CD4-positive, alpha-beta T cell treated with Interleukin-17A for 4 hours (primary cell): ENCODE measurements at places on chromosomes 4 and X.

GRCh38 chr4:120418146-120418545, 351.5 kb upstream of the MAD2L1 start:
- DNase-seq: no peak

- no peak for DNase-seq
Measured at GRCh38 chrX:16488959-16489358, 161.0 kb upstream of the S100G start.

DNA sequence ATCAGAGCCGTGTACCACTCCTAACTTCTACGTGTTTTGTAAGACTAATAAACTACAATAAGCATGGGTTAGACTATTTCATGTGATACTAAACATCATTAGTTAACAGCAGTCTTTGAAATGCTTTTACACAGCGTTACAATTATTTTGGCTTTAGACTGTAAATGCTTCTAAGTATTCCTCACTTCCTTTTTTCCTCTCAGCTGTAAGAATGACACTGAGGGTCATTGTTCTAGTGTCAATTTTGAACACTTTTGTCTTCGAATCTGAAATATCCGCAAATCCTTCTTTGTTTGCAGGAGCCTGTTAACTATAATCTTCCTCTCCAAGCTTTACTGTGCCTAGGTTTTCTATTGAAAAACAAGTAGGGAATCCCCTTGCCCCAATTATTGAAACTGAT, 1.5 kb downstream of the ABCE1 start:
- DNase-seq: no peak

- no peak for DNase-seq
Measured at GRCh38 chrX:13377550-13377934, 57.7 kb upstream of the ATXN3L start.

DNA sequence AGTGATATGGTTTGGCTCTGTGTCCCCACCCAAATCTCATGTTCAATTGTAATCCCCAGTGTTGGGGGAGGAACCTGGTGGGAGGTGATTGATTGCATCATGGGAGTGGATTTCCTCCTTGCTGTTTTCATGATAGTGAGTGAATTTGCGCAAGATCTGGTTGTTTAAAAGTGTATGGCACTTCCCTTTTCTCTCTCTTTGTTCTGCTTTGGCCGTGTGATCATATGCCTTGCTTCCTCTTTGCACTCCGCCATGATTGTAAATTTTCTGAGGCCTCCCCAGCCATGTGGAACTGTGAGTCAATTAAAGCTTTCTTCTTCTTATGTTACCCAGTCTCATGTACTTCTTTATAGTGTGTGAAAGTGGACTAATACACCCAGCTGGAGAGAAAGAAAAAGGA, 113.0 kb upstream of the AADAT start:
- DNase-seq: no peak

DNA sequence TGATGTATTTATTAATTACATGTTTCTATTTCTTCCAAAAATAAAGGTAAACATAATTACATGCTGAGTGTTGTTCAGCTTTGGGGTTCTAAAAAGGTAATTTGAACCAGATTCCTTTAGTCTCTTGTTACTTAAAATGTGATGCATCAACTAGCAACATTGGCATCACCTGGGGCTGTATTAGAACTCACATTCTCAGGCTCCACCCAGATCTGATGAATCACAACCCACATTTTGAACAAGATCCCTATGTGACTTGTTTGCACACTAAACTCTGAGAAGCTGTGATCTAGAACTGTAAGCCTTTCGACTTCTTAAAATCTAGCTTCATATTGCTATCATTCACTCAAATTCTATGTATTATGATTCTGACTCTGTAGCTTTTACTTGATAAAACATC, 23.0 kb upstream of the HS3ST1 start:
- no peak for DNase-seq

GRCh38 chr4:28730304-28730703, 1869.7 kb downstream of the STIM2 start:
- DNase-seq: no peak

DNA sequence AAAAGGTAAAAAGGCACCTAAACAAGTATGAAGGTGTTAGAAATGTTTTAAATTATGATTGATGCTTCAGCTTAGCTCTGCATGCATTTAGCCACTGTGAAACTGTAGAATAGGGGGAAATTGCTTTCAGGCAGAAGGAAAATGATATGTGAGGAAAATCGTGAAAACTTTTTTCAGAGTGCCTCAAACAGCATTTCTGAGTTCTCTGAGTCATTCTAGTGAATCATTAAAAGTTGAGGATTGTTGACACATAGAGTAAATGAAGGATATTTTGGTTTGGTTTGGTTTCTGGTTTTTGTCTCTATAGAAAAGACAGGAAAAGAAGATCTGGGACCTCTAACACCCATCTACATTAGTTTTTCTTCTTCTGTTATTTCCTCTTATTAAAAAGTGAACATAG, 332.5 kb upstream of the TRAM1L1 start:
- no peak for DNase-seq

DNA sequence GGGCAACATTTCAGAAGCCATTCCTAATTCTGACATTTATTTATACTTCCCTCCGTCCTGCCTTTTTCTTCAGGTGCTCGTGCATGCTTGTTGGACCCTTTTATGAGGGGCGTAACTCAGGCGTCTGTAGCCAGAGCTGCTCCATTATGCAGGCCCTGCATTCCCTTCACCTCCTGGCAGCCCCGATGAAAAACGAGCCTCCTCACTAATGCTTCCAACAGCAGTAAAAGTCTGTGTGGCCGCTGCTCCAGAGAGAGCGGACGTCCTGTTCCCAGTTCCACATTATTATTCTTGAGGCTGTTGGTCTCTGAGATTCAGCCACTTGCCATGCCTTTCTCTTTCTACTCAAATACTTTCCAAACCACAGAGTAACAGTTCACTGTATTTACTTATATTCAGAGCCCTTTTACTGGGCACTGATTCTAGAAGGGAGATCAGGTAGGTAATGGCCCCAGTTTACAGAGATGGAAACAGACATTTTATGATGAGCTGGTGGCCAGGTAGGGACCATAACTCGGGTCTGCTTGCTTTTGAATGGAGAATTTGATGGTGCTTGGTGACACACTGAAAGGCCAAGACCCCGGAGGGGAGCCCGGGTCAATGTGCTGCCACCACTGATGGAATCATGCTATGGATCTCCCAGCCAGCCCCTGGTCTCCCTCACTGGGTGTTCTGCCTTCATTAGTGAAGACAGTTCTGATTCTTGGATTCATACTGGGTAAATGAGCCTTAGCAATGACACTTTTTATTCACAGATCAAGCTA, 101.0 kb downstream of the GATB start:
- no peak for DNase-seq

DNA sequence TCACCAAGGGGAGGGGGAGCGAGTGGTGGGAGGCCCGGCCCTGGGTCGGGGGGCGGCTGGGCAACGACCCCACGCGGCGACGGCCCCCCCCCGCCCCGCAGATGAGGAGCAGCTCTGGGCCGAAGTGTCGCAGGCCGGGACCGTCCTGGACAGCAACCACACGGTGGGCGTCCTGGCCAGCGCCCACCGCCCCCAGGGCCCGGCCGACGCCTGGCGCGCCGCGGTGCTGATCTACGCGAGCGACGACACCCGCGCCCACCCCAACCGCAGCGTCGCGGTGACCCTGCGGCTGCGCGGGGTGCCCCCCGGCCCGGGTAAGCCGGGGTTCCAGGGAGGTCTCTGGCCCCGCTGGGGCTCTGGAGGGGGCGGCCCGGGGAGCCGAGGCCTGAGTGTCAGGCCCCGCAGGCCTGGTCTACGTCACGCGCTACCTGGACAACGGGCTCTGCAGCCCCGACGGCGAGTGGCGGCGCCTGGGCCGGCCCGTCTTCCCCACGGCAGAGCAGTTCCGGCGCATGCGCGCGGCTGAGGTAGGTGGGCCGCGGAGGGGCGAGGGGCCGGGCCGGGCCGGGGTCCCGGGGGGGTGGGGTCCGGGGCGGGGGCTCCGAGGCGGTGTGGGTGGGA, 8.7 kb upstream of the FGFRL1 start:
- DNase-seq: no peak
